Suprapubic skin (tissue), 4 donors: ENCODE measurements at places on chromosomes 4 and X. TPM values are rescaled to one million over a fixed set of nuclear protein-coding genes. Genes with fewer than 3 reads are reported as not detected.

Gene FRG2
- not detected for total RNA-seq

Gene CXorf65
- total RNA-seq: not detected

Gene CSN1S1
- total RNA-seq: not detected

Gene ITM2A
- 25.3 TPM for total RNA-seq

Gene RHOXF2B
- not detected for total RNA-seq

Gene FOXR2
- not detected for total RNA-seq

Gene JAKMIP1
- not detected for total RNA-seq

Gene APLN
- total RNA-seq: 0.24 TPM

Gene PPARGC1A
- 11.3 TPM for total RNA-seq

Gene SSX2
- not detected for total RNA-seq

DNA sequence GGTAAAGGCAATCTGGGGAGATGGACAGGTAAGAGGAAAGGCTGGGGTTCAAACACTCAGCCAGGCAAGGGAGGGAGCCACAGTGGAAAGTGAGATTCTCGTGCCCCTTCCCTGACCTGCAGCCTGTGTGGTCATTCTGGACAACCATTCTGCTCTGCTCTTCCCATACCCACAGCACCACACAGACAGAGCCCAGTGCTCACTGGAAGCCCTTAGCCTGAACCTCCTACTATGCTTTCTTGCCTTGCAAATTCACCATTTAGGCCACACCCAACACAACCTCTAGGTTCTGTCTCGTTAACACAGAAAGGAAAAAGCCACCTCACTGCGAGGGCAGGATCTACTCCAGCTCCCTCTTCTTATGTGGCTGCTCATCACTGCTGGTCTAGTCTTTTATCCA is 92.7 kb downstream of the SHISA3 start:
- no peaks in the 10 kb centered on the region for H3K36me3 ChIP-seq
- no peak for DNase-seq
- no peak overlapping the region for H3K4me3 ChIP-seq
- no peaks in the 10 kb centered on the region for H3K4me1 ChIP-seq
- H3K27me3 ChIP-seq: no peaks in the 10 kb centered on the region

GRCh38 chrX:45849261-45849862 is 648.7 kb upstream of the DIPK2B start:
- peak overlapping the region; percentile 70 for H3K4me3 ChIP-seq
- H3K36me3 ChIP-seq: no peaks in the 10 kb centered on the region
- DNase-seq: no peak
- no peaks in the 10 kb centered on the region for H3K27me3 ChIP-seq

DNA sequence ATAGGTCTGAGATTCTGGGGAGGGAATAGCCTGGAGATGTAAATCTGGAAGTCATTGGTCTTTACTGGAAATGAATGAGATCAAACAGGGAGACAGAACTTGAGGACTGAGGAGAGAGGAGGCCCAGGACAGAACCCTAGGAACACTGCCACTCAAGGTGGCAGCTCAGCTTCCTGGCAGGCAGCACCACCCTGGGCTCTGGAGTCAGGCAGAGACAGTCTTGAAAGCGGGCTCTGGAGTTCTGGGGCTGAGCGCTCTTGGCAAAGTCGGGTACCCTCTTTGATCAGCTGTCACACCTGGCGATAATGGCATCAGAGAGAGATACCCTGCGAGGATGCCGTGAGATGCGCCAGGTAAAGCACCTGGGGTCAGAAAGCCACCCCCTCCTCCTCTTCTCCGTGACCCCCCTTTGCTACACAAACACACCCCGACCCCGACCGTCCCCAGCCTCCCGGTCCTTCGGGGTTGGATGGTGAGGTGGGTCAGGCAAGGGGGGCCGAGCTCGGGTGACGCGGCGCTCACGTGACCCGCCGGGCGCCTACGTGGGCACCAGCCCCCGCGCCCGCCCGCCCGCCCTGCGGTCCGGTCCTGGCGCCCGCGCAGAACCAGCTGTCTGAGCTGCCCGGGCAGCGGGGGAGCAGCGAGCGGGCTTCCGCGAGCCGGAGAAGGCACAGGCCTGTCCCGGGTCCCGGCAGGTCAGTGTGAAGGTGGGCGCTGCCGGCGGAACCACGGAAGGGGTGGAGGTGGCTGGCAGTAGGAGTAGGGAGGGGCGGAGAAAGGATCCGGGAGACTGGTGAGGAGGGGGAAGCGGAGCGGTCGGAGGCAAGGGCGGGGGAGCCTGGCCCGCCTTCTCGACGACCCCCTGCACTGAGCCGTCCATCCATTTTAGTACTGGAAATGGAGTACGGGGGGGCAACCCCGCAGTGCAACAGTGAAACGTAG is at the start of gene TCEAL3:
Gene TCEAL3 (plus strand): TSS at position 600 of the 942 bp plus-strand sequence. CDS start 1,102 bp downstream, outside the sequence.
- peak within 1 kb of the TSS; percentile 86 for H3K27ac ChIP-seq
- DNase-seq: peak; percentile 77
- H3K27me3 ChIP-seq: no peaks in the 10 kb centered on the region
- no peaks in the 10 kb centered on the region for H3K36me3 ChIP-seq
- H3K4me1 ChIP-seq: peaks cover 7% of the 10 kb centered on the region

- no peak overlapping the region for H3K27ac ChIP-seq
- no peaks in the 10 kb centered on the region for H3K4me1 ChIP-seq
- no peaks in the 10 kb centered on the region for H3K36me3 ChIP-seq
Measured at GRCh38 chrX:57177070-57177469, 39.9 kb upstream of the SPIN2A start.

DNA sequence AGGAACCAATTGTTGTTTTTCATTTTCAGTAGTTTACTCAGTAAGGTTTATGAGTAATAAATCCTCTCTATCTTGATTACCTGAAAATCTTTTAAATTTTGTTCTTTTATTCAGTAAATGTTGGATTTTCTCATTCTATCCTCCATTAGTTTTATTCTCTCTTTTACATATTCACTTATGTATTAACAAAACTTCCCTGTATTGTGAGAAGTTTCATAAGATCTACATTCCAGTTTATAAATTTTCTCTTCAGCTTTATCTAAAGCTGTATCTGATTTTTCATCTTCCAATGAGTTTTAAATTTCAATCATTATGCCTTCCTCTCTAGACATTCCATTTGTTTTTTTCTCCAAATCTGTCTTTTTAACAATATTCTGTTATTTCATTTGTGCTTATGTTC is 310.2 kb downstream of the UNC5C start:
- no peak for DNase-seq
- H3K27ac ChIP-seq: no peak overlapping the region
- H3K4me1 ChIP-seq: no peaks in the 10 kb centered on the region
- H3K36me3 ChIP-seq: no peaks in the 10 kb centered on the region
- H3K4me3 ChIP-seq: no peak overlapping the region

- no peaks in the 10 kb centered on the region for H3K36me3 ChIP-seq
- no peaks in the 10 kb centered on the region for H3K27me3 ChIP-seq
- no peak overlapping the region for H3K27ac ChIP-seq
- no peak overlapping the region for H3K4me3 ChIP-seq
- no peak for DNase-seq
Measured at GRCh38 chr4:11281720-11282119, 147.0 kb downstream of the HS3ST1 start.

DNA sequence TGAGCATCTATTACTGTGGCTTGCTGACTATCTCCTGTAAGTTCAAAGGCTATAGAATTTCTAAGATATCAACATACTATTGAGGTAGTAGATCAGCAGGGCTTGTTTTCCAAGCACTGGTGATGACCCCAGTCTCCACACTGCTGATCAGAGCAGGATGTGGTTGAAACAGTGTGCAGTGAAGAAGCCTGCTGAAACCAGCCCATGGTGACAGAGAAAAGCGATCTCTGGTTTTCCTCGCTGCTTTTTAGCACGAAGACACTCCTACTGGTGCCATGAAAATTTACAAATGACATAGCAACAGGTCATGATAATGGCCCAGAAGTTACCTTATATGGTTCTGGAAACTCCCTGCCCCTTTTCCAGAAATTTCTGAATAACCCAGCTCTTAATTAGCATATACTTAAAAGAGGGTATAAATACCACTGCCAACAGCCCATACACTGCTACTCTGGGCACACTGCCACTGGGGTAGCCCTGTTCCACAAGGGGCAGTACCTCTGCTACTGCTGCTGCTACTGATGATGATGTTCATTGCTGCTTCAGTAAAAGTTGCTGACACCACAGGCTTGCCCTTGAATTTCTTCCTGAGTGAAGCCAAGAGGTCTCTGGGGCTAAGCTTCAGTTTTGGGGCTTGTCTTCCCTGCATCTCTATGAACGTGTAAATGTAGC is 1689.5 kb upstream of the PCDH10 start:
- H3K36me3 ChIP-seq: no peaks in the 10 kb centered on the region
- no peaks in the 10 kb centered on the region for H3K27me3 ChIP-seq
- no peak for DNase-seq
- no peak overlapping the region for H3K4me3 ChIP-seq

DNA sequence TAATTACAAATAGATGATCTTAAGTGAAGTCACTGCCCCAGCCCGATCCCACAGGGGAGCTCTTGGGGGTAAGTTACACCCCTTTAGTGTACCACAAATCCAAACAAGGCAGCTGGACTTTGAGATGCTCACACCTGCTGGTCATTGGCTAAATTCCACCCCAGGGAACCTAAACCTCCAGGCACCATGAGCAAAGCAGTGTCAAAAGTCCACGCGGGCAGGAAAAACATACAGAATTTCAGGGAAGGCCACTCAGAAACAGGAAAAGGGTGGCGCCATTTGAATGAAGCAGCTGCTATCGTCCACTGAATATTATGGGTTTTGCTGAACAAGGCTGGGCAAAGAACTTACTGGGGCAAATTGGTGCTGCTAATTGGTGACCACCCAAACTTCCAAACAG is 30.9 kb downstream of the SUPT20HL1 start:
- H3K27ac ChIP-seq: no peak overlapping the region
- DNase-seq: no peak
- no peaks in the 10 kb centered on the region for H3K27me3 ChIP-seq
- no peaks in the 10 kb centered on the region for H3K36me3 ChIP-seq
- H3K4me1 ChIP-seq: peaks cover 7% of the 10 kb centered on the region

DNA sequence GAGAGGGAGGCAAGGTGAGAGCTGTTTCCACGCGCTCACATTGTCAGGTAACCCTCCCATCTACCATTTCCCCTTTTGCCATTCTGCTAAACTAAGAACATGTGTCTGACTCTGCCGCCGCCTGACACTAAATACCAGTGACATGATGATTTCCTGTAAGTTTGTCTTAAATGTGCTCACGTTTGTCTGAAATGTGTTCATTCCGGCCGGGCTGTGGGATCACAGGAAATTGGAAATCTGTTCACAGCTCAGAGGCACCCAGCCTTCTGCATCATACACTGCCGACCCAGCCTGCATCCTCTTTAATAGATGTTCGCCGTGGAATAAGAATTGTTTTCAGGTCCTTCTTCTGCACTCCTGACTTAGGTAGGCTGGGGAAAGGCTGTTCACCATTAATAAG is 336.2 kb upstream of the PPARGC1A start:
- no peak for DNase-seq
- H3K27me3 ChIP-seq: no peaks in the 10 kb centered on the region
- no peak overlapping the region for H3K4me3 ChIP-seq
- H3K4me1 ChIP-seq: peaks cover 10% of the 10 kb centered on the region
- H3K27ac ChIP-seq: no peak overlapping the region
- H3K36me3 ChIP-seq: no peaks in the 10 kb centered on the region

DNA sequence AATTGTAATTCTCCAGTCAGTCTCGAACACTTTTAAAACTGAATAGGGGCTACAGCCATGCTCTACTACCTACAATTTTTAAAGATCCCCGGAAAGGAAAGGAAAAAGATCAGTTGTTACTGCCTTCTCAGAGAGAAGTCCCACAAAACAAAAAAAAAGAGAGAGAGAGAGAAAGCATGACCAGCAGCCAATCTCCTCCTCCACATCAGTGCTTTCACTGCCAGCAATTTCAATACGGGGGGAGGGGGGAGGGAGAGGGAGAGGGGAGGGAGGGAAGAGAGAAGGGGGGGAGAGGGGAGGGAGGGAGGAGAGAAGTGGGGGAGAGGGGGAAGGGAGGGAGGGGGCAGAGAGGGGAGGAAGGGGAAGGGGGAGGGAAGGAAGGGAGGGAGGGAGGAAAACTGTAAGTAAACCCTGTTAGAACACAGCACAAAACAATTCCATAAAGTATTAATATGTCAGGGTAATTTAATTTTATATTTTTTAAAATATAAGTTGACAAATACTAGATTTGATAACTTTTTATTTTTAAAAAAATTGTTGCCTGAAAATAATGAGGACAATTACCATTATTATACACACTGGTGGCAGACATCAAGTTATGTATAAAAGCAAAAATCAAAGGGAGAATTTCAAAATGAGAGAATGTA is 108.0 kb downstream of the LRBA start:
- H3K4me1 ChIP-seq: no peaks in the 10 kb centered on the region
- H3K4me3 ChIP-seq: no peak overlapping the region
- H3K27me3 ChIP-seq: no peaks in the 10 kb centered on the region
- peaks cover 31% of the 10 kb centered on the region for H3K36me3 ChIP-seq
- DNase-seq: no peak

GRCh38 chr4:72340803-72341431 is 228.1 kb downstream of the ADAMTS3 start:
- no peaks in the 10 kb centered on the region for H3K36me3 ChIP-seq
- no peaks in the 10 kb centered on the region for H3K27me3 ChIP-seq
- no peak overlapping the region for H3K27ac ChIP-seq
- no peak overlapping the region for H3K4me3 ChIP-seq
- no peak for DNase-seq

GRCh38 chrX:45876206-45876605 is 669.0 kb downstream of the ZNF674 start:
- H3K27me3 ChIP-seq: no peaks in the 10 kb centered on the region
- H3K4me1 ChIP-seq: no peaks in the 10 kb centered on the region
- H3K36me3 ChIP-seq: no peaks in the 10 kb centered on the region

DNA sequence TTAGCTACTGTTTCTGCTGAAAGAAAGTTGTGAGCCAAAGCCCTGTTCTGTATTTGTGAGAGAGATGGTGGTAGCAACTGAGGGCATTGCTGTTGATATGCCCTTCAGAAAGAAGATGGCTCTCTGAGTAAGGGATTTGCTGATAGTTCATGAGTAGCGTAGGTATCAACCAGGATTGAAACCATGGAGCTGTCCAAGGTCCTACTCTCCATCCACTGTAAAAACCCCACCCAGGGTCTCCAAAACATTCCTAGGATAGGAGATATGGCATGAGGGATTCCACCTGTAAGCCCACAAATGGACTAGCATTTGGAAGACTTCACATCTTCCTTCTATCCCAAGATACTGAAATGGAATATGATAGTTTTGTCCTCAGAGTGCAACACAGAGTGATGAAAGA is 277.1 kb upstream of the PRKX start:
- no peaks in the 10 kb centered on the region for H3K36me3 ChIP-seq
- no peaks in the 10 kb centered on the region for H3K27me3 ChIP-seq
- H3K4me3 ChIP-seq: no peak overlapping the region
- no peaks in the 10 kb centered on the region for H3K4me1 ChIP-seq
- no peak for DNase-seq
- H3K27ac ChIP-seq: no peak overlapping the region
